HT1080 (cell line): ENCODE measurements at places on chromosomes 2 and 18. TPM values are rescaled to one million over a fixed set of nuclear protein-coding genes. Genes with fewer than 3 reads are reported as not detected.

GRCh38 chr18:55179835-55180234, 220.6 kb upstream of the CCDC68 start:
- no peak for DNase-seq

- no peak for DNase-seq
These were observed 5.9 kb downstream of the VAPA start for GRCh38 chr18:9919564-9920232.

GRCh38 chr2:55729136-55729685, 35.6 kb upstream of the PNPT1 start:
- DNase-seq = no peak

- no peak for DNase-seq
These were observed 513 bp downstream of the THOC1 start for GRCh38 chr18:267380-267687.

DNA sequence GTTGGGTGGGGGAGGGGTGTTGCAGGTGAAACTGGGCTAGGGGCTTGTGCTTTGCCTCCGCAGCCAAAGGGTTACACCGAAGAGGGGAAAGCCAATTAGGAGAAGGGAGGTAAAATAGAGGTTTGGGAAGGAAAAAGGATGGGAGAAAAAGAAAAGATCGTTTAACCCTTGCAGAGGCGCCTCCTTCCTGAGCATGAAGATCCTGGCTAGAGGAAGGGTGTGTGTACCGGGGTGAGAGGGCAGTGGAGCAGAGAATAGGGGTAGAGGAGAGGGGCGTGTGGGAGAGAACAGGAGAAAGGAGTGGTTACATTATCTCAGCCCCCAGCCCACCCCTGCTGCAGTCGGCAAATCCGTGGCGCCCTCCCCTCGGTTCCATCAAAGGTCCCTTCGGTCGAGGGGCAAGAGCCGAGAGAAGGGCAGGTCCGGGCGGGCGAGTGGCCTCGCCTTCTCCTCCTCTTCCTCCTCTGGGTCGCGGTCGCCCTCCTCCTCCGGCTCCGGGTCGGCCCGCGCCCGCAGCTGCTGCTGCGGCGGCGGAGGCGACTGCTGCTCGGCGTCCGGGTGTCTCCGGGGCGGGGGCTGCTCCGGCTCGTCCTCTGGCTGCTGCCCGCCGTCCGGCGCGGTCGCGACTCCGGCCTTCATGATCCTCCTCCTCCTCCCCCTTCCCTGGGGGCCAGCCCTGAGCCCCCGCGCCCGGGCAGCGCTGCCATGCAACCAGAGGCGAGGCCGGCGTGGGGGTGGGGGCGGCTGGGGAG, 1.1 kb downstream of the MARCHF4 start:
- no peak for DNase-seq

GRCh38 chr2:207750345-207750744, 19.4 kb downstream of the FZD5 start:
- DNase-seq = no peak

CDCA7 gene
- 24.6 and 25.4 TPM in 2 replicates for total RNA-seq

GRCh38 chr2:215758691-215759090, 254.7 kb downstream of the MREG start:
- peak; percentile 28 for DNase-seq

SP140 gene
- 6.9 and 9.3 TPM in 2 replicates for total RNA-seq

- DNase-seq = no peak
These were observed 58.1 kb downstream of the SPOPL start for GRCh38 chr2:138559641-138560040.

GRCh38 chr18:79611040-79611681, 68.4 kb upstream of the CTDP1 start:
- peak; percentile 74 for DNase-seq
